T-helper 2 cell treated with Interferon-gamma antibody and Interleukin-4, amounts not matched to agents 5 μg/mL and 100 μg/mL, for 36 hours (primary cell): ENCODE measurements at places on chromosomes 1 and 21.

- DNase-seq = peak; percentile 5
Measured at GRCh38 chr1:240575981-240576662, 35.8 kb downstream of the GREM2 start.

DNA sequence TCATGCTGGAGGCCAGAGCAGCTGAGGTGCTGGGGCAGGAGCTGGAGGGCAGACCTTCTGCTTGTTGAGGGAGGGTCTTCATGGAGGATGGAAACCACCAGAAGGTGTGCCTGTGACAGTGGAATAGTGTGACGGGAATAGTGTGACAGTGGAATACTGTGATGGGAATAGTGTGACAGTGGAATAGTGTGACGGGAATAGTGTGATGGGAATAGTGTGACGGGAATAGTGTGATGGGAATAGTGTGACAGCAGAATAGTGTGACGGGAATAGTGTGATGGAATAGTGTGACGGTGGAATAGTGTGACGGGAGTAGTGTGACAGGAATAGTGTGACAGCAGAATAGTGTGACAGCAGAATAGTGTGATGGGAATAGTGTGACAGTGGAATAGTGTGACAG, 325.1 kb downstream of the HHAT start:
- no peak for DNase-seq

GRCh38 chr1:198939286-198939685, 300.4 kb downstream of the PTPRC start:
- no peak for DNase-seq

- DNase-seq = no peak
Measured at GRCh38 chr1:101282314-101283038, 45.7 kb downstream of the S1PR1 start.

DNA sequence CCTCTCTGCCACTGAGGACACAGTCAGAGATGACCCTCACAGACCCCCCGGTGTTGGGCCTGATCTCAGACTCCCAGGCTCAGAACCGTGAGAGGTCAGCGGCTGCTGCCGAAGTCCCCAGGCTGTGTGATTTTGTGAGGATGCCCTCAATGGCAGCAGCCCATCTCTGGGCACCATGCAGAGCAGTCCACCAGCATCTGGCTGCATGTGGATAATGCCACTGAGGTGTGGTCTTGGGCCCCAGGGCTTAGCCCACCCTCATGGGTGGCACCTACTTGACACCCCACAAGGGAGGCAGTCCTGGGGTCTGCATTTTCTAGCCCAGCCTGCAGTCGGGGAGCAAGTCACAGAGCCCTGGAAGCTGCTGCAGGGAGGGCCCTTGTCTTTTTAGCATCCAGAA, 5.5 kb upstream of the ACTRT2 start:
- DNase-seq = no peak

- DNase-seq = no peak
Measured at GRCh38 chr21:43929217-43929971, 64.4 kb downstream of the AGPAT3 start.

GRCh38 chr21:15023776-15024175, 41.0 kb downstream of the NRIP1 start:
- DNase-seq = no peak

- no peak for DNase-seq
Measured at GRCh38 chr21:31803039-31804007, 69.5 kb upstream of the HUNK start.

GRCh38 chr21:30434033-30434631, 4.1 kb downstream of the KRTAP13-4 start:
- peak; percentile 8 for DNase-seq

DNA sequence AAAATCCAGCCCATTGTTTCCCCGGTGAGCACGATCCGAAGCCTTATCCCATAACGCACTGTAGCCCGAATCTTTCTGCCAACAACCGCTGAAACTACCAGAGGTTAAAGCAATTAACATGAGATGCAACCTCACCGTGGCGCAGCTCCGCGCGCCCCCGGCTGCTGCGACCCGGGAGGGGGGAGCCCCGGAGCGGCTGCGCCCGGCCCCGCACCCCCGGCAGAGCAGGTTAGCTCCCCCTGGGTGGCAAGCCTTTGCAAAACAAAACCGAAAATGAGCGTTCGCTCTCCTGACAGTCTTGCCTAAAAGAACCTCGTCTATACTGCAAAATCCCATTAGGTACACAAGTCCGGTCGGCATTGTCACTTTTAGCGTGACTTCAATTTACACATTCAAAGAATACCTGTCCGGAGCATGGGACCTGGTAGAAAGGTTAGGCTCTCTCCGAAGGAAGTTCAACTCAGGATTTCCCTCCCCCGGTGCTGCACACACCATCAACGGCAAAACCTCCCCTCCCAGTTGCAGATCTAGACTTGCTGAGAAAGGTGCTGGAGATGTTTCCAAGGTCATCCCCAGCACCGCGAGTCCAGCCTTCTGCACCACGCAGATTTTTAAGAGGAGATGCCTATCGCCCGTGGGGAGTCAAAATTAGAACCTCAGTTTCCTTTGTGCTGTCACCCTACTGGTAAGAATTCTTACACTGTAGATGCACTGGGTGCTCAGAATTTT, 107.5 kb downstream of the ZNF281 start:
- peak; percentile 44 for DNase-seq

DNA sequence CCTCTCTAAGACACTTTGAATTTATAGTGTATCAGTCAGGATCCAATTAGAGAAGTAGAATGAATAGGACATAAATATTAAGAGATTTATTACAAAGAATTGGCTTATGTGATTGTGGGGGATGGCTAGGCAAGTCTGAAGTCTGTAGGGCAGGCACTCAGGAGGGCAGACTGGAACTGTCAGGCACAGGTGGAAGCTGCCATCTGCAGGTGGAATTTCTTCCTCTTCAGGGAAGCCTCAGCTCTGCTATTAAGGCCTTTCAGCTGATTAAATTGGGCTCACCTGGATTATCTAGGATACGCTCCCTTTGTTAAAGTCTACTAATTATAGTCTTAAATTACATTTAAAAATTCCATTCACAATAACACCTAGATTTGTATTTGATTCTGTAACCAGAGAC, 92.0 kb upstream of the HAO2 start:
- no peak for DNase-seq

DNA sequence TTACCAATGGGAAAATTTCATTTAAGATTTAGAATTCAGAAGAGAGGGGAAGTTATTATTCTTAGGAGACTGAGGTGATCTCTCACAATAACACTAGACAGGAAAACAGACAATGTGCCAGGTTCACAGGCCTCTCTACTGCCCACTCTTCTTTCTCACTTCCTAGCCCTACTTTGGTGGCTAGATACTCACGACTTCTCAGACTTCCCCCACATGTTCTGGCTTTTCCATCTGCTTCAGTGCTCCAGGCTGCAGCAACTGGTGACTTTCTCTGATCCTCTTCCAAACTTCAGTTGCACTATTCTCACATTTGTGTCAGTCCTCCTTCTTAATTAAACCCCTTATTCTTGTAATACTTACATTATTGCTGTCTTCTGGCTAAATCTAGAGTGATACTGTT, 208.7 kb upstream of the KCTD3 start:
- DNase-seq = no peak

GRCh38 chr1:155219592-155220031, 11.1 kb downstream of the MTX1 start:
- no peak for DNase-seq

DNA sequence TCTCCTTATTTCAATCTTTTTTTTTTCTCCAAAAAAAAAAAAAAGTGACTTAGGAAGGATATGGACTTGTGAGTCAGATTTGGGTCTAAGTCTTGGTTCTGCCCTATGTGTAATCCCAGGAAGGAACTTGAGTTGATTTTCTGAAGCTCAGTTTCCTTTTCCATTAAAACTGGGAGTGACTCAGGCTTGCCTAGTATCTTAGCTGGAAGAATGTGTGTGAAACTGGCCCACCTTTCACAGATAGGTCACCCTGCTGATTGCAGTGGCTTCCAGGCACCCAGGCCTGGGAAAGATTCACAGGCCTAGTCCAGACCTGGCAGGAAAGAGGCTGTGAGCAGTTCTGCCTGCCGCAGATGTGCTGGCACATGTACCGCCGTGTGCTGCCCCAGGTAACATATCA, 218.3 kb upstream of the HOOK1 start:
- no peak for DNase-seq

DNA sequence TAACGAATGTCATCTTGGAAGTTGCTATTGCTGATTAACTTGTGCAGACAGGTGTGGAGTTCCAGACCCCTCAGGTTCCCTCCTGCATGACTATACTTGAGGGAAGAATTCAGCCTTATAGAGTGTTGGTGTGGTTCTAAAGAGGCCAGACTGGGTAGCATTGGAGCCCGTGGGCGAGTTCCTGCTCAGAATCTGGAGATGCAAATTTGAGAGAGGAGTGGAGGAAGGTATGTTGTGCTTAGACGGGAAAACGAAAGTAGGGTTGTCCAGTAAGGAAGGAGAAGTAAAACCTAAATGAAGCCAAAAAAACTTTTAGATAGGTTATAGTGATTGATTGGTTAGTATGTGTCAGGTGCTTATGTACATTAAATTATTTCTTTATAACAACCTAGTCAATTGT, 79.2 kb downstream of the ZNF326 start:
- DNase-seq = no peak

DNA sequence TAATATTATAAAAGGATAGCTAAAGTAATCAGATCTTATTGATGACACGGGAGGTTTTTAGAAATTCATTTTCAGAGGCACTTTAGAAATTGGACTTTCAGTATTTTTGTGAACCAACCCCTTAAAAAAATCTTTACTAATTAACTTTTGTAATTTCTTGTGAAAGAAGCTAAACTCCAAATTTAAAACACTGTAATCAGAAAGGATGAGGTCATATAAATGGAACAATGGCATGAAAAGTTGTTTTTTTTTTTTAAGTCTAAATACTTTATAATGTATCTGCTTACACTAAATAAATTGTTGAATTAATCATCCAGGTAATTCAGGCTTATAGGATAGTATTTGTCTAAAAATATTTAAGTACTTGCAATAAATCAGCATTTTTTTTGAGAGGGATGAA, 9.0 kb downstream of the ZBTB18 start:
- DNase-seq = no peak

- DNase-seq = no peak
Measured at GRCh38 chr1:29576510-29576909, 340.2 kb downstream of the PTPRU start.
